Stimulated activated CD4-positive, alpha-beta T cell treated with anti-CD3 and anti-CD28 coated beads, TNF-alpha, amount 100 ng/mL, for 48 hours (primary cell): ENCODE measurements at places on chromosomes 16 and 17.

- no peak for DNase-seq
Observed at GRCh38 chr17:7626956-7627249, 718 bp downstream of the SAT2 start.

GRCh38 chr17:80382956-80383355 lies 32.0 kb upstream of the ENDOV start:
- DNase-seq: no peak

- DNase-seq: no peak
Observed at GRCh38 chr16:67845291-67846062, 1.3 kb upstream of the NUTF2 start.

DNA sequence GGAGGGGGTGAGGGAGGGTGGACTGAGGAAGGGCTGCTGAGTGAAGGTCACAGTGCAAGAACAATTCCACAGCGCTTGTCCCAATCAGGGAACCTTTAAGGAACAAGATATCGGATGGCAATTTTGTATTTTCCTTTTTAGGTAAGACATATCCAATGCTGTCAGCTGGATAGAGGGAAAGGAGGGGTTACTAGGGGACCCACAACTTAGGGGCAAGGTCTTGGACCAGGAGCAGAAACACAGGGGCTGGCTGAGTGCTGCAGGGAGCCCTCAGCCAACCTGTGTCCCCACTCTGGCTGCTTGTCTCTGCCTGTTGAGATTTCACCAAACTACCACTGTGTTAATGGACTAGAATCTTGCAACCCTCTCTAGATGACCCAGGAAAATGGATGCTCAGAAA lies 47.6 kb downstream of the AKAP1 start:
- DNase-seq: no peak

GRCh38 chr16:12083631-12084030 lies 107.1 kb downstream of the SNX29 start:
- no peak for DNase-seq

GRCh38 chr16:31127182-31127581 lies 8.3 kb downstream of the PRSS8 start:
- DNase-seq: no peak

DNA sequence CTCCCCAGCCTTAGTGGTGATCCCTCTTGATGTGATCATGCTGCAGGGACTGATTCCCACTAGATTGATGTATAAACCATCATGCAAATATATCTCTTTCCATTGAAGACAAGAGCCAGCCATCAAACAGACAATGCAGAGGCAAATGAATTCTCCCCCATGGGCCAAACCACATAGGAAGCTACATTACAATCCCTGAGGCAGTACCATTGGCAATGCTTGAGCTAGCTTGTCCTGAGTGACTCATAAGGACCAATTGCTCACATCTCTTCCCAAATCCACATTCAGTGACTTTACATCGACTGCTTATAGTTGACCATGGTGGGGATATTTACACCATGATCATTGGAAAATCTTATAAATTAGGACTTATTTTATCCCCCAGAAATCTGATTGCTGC lies 242.2 kb downstream of the SHISA9 start:
- DNase-seq: no peak

DNA sequence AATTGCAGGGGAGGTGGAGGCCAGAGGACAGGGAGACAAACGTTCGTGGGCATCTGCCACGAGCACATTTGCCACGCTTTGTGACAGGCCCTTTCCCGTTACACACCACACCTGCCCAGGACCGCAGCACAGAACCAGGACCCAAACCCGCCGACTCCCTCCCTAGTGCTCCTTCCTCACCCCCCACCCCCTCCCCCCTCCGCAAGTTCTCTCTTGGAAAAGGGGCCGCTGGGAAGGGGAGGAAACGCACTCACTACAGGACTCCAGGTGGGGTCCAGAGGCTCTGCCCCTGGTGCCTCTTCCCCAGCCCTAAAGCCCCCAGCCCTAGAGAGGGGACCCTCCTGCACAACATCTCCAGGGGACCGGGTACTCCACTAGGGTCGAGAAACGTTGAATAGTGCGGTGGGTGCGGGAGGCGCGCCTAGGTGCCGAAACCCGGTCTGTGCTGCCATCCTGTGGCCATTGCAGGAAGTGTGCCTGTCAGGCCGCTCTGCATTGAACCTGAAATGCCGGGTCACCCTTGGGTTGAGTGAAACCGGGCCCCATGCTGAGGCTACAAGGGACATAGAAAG lies 21.9 kb upstream of the EIF1 start:
- DNase-seq: peak; percentile 81

DNA sequence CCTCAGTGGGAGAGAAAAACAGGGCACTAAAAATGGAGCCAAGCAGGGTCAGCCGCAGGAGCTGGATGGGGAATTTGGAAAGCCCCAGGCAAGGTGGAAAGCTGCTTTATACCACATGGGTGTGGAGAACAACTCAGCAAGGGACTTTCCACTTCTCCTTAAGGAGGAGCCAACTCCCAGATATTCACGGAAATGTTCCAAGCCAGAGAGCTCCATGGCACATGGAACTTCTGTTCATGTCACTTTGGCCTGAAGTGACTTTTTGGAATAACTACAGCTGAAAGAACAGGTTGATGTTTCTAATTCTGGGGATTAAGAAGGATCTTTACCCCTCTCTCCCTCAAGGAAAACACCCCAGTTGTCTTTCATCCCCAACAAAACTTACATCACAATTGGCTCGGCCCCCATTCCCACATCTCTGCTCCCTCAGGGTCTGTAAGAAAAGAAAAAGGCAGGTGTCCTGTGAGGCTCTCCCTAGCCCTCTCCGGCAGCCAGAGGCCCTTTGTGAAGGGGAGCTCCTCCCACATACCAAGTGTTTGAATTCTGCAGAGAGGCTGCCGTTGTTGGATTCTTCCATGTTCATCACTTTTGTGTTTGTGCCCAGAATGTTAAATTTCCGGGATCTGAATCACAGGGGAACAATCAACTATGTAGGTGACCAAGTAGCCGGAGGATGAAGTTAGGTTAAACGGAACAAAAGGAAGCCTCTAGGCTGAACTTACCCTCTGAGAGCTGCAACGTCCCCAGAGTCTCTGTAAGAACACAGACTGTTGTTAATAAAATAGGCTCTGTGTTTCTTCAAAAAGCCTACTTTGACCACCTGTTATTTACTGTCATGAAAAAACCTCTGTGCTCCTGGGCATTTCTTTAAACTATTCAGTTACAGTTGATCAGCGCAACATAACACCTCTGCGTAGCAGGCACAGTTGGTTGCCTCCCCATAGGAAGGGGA lies 41.0 kb downstream of the STAT5A start:
- DNase-seq: no peak

- DNase-seq: no peak
Observed at GRCh38 chr17:79562931-79563210, 48.0 kb downstream of the RBFOX3 start.

- DNase-seq: no peak
Observed at GRCh38 chr17:38984666-38985065, 17.5 kb upstream of the FBXO47 start.

DNA sequence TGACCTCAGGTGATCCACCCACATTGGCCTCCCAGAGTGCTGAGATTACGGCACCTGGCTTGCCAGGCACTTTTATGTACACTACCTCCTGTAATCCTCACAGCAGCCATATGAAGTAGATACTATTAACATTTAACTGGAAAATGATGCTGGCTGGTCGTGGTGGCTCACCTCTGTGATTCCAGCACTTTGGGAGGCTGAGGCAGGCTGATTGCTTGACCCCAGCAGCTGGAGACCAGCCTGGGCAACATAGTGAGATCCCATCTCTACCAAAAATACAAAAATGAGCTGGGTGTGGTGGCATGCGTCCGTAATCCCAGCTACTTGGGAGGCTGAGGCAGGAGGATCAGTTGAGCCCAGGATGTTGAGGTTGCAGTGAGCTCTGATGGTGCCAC lies 2.0 kb upstream of the MAPK3 start:
- DNase-seq: no peak

- DNase-seq: no peak
Observed at GRCh38 chr16:82049484-82049883, 14.4 kb downstream of the HSD17B2 start.

DNA sequence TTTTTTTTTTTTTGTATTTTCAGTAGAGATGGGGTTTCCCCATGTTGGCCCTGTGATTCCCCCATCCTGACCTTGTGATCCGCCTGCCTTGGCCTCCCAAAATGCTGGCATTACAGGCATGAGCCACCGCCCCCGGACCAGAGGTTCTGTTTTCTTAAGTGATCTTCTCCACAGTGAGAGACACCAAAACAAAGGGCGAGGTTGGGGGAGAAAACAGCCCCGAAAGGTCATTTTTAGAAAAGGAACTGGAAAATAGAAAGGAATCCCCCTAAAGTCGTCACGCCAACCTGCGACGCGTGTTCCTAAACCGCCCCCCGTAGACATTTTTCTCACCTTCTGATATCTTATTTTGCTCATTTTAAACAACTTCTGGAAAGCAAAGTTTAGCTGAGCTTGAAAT lies 6.1 kb upstream of the AXIN2 start:
- DNase-seq: no peak

DNA sequence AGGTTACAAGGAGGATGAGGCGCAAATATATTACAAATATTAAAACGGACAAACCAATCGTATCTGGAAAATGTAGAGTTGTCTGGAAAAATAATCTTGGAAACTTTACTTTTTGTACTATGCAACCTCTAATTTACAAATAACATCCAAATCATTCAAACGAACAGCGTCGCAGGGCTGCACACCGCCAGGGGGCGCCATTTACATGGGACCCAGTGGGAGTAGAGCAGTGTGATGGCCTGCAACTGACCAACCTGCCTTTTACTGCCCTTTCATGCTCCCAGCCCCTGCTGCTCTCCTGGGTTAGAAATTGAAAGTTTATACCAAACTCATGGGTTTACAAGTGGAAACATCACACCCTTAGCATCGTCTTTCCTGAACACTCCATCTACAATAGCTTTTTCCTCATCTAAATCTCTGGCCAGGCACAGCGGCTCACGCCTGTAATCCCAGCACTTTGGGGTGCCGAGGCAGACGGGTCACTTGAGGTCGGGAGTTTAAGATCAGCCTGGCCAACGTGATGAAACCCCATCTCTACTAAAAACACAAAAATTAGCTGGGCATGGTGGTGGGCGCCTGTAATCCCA lies 10.0 kb downstream of the PITPNC1 start:
- peak; percentile 69 for DNase-seq

DNA sequence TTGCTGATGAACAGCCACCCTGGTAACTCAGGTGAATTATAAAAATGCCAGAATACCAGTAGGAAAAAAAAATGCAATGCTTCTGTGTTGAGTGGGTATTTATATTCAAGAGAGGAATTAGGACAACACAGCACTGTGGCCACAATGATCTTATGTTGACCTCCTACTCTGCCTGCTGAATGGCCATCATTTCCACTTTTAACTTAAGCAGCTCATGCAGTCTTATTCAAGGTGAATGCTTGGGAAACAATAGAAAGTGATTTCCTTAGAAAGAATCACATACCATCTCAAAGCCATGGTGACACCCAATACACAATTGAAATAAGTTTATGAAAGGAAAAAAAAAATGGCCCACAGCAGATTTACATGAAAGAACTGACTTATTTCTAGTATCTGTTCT lies 224.0 kb downstream of the CDH8 start:
- no peak for DNase-seq
